A549 treated with RU486 at 1 μM for 4 hours (cell line): ENCODE measurements at places on chromosomes 3 and 15. TPM values are rescaled to one million over a fixed set of nuclear protein-coding genes. Genes with fewer than 3 reads are reported as not detected.

Gene CLDN18
- not detected in 5 replicates for total RNA-seq

Gene FOXB1
- total RNA-seq, result not detected in 5 replicates

Gene IGSF10
- total RNA-seq, result 0.49 to 0.82 TPM (median 0.55 TPM) in 5 replicates

Gene TIGIT
- not detected in 5 replicates for total RNA-seq

Gene DTWD1
- 5.1 to 16.9 TPM (median 14.0 TPM) in 5 replicates for total RNA-seq

Gene CCR8
- not detected in 5 replicates for total RNA-seq

Gene GOLGA6B
- 0.09 TPM in 1 of 5 replicates, not detected in the others for total RNA-seq

Gene A4GNT
- not detected in 5 replicates for total RNA-seq

Gene KLHL40
- total RNA-seq, result not detected in 5 replicates

Gene DGKG
- 8.0 to 18.8 TPM (median 11.4 TPM) in 5 replicates for total RNA-seq

Gene GPR176
- 10.6 to 14.4 TPM (median 13.0 TPM) in 5 replicates for total RNA-seq

Gene UACA
- total RNA-seq, result 46.5 to 59.4 TPM (median 49.1 TPM) in 5 replicates

Gene HYAL2
- total RNA-seq, result 18.0 to 26.2 TPM (median 24.2 TPM) in 5 replicates

Gene CELF6
- total RNA-seq, result 0.08 to 0.15 TPM (median 0.11 TPM) in 5 replicates

Gene SIDT1
- 0.37 to 0.96 TPM (median 0.60 TPM) in 5 replicates for total RNA-seq

Gene MORC1
- total RNA-seq, result not detected in 5 replicates

Gene IQCB1
- 7.4 to 11.4 TPM (median 10.6 TPM) in 5 replicates for total RNA-seq

Gene PDCD10
- total RNA-seq, result 45.8 to 64.4 TPM (median 51.7 TPM) in 5 replicates

Gene MFGE8
- 295 to 376 TPM (median 306 TPM) in 5 replicates for total RNA-seq
